ENCODE measurements at places on chromosomes 3 and 15. TPM values are rescaled to one million over a fixed set of nuclear protein-coding genes. Genes with fewer than 3 reads are reported as not detected.

The WDR6 gene
- total RNA-seq: 23.9 TPM

The RTP3 gene
- total RNA-seq: not detected

The JAGN1 gene
- total RNA-seq: 22.2 TPM

The CEP97 gene
- 19.1 TPM for total RNA-seq

The RGMA gene
- 3.1 TPM for total RNA-seq

The TEX55 gene
- total RNA-seq: not detected

The C2CD4A gene
- total RNA-seq: 3.0 TPM

The EXD1 gene
- 0.21 TPM for total RNA-seq

Data from nasal cavity respiratory epithelium epithelial cell of viscerocranial mucosa (primary cell).